ENCODE measurements at places on chromosomes 13 and 19.

GRCh38 chr19:43589678-43590077, 6.3 kb downstream of the IRGQ start:
- no peaks in the 10 kb centered on the region for H3K4me1 ChIP-seq
- no peak overlapping the region for H3K27ac ChIP-seq
- no peaks in the 10 kb centered on the region for H3K27me3 ChIP-seq
- H3K36me3 ChIP-seq = peaks cover 4% of the 10 kb centered on the region

DNA sequence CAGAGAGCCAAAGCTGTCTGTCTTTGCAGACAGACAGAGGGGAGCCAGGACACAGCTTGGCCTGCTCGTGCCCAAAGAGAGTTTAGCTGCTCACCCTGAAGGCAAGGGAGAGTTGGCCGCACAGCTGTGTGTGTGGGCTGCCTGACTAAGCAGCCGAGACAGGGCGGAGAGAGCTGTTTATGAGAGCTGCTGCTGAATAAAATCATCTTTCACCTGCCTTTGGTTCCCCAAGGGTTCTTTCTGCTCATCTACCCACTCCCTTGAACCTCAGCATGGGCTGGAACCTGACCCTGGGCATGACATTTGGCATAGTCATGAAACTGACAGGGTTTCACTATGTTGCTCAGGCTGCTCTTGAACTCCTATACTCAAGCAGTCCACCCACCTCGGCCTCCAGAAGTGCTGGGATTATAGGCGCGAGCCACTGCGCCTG, 98.2 kb downstream of the RBM26 start:
- no peaks in the 10 kb centered on the region for H3K36me3 ChIP-seq
- no peaks in the 10 kb centered on the region for H3K27me3 ChIP-seq
- H3K4me1 ChIP-seq = no peaks in the 10 kb centered on the region
- no peak overlapping the region for H3K4me3 ChIP-seq
- H3K27ac ChIP-seq = no peak overlapping the region
- no peak for DNase-seq

- no peaks in the 10 kb centered on the region for H3K27me3 ChIP-seq
- H3K4me3 ChIP-seq = peak within 1 kb of the TSS; percentile 87
- peak within 1 kb of the TSS; percentile 94 for H3K27ac ChIP-seq
Measured at GRCh38 chr19:4831304-4831978, at the start of gene TICAM1. Gene TICAM1 (minus strand): TSS chr19:4831712. CDS start chr19:4818377, 13,335 bp downstream.

DNA sequence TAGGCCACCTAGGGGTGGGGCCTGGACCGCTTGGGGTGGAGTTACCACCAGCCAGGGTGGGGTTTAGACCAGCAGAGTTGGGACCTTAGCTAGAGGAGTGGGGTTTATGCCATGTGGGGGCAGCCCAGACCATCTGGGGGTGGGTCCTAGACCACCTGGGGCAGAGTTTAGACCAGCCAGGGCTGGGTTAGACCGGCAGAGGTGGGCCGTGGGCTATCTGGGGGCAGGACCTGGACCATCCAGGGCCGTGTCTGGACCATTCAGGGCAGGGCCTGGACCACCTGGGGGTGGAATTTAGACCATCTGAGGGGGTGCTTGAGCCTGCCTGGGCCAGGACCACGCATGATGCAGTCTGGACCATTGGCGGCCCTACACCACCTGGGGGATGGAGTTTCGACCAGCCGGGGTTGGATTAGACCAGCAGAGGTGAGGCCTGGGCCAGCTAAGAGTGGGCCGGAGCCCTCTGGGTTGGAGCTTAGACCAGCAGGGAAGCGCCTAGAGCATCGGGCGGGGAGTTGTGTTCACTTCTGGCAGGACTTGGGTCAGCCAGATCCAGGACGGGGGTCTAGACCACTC, 10.0 kb upstream of the CACNG6 start:
- H3K36me3 ChIP-seq = no peaks in the 10 kb centered on the region
- H3K27me3 ChIP-seq = no peaks in the 10 kb centered on the region
- no peak for DNase-seq
- H3K4me3 ChIP-seq = no peak overlapping the region
- no peaks in the 10 kb centered on the region for H3K4me1 ChIP-seq

DNA sequence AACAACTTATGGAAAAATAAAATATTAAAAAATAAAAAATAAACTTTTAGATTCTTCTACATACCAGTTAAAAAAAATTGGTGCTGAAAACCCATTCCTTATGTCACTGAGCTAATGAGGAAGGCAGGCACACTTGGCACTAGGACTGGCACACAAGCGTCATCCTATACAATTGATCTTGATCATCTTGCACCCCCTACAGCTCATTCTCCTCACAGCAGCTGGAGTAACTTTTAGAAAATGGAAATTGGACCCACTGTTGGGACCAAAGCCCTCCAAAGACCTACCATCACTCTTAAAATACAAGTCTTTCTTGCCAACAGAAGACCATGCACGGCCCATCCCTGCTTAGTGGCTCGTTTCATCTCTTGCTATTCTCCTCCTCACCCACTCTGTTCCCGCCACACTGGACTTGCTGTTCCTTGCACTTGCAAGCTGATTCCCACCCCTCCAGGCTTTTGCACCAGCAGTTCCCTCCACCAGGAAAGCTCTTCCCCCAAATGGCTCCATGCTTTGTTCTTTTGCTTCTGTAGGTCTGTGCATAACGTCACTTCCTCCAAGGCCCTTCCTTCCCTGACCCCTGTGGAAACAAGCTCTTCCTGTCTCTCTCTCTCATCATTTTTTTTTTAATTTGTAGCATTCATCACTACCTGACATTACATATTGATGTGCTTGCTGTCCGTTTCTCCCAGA, 11.6 kb downstream of the CTU1 start:
- H3K4me3 ChIP-seq = no peak overlapping the region
- no peak for DNase-seq
- no peaks in the 10 kb centered on the region for H3K4me1 ChIP-seq
- H3K36me3 ChIP-seq = no peaks in the 10 kb centered on the region
- H3K27ac ChIP-seq = no peak overlapping the region

- H3K36me3 ChIP-seq = no peaks in the 10 kb centered on the region
- H3K4me3 ChIP-seq = no peak overlapping the region
Measured at GRCh38 chr19:34041925-34042521, 130.3 kb upstream of the LSM14A start.

- no peaks in the 10 kb centered on the region for H3K27me3 ChIP-seq
- H3K27ac ChIP-seq = no peak overlapping the region
- no peaks in the 10 kb centered on the region for H3K36me3 ChIP-seq
- peaks cover 27% of the 10 kb centered on the region for H3K4me1 ChIP-seq
- no peak overlapping the region for H3K4me3 ChIP-seq
Measured at GRCh38 chr13:20553311-20553710, 13.6 kb upstream of the IFT88 start.

- no peaks in the 10 kb centered on the region for H3K4me1 ChIP-seq
- no peak for DNase-seq
- no peak overlapping the region for H3K4me3 ChIP-seq
- H3K36me3 ChIP-seq = no peaks in the 10 kb centered on the region
- no peak overlapping the region for H3K27ac ChIP-seq
- H3K27me3 ChIP-seq = no peaks in the 10 kb centered on the region
Measured at GRCh38 chr13:90591260-90591926, 756.1 kb upstream of the MIR17HG start.

- H3K27me3 ChIP-seq = no peaks in the 10 kb centered on the region
- H3K4me1 ChIP-seq = no peaks in the 10 kb centered on the region
- H3K4me3 ChIP-seq = no peak overlapping the region
- H3K27ac ChIP-seq = no peak overlapping the region
- no peaks in the 10 kb centered on the region for H3K36me3 ChIP-seq
- DNase-seq = no peak
Measured at GRCh38 chr13:45198041-45198440, 2.8 kb downstream of the KCTD4 start.

DNA sequence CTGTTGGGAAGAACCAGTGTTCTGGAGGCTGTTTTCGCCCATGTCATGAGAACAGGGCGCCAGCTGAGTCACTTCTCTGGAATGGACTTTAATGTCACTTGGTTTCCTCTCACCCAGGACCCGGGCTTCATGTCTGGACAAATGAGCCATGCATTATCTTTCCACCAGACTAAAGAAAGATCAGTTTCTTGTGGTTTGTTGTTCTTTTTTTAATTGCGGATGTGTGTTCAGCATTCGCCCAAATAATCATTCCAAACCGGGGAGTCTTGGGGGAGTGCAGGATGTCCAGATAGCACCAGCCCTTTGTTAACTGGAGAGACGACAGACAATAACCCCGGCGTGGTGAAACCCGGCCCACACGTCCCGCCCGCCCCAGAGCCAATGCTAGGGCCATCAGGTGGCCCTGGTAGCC, 102.5 kb downstream of the COL4A2 start:
- no peaks in the 10 kb centered on the region for H3K36me3 ChIP-seq
- H3K4me3 ChIP-seq = no peak overlapping the region
- no peaks in the 10 kb centered on the region for H3K4me1 ChIP-seq

DNA sequence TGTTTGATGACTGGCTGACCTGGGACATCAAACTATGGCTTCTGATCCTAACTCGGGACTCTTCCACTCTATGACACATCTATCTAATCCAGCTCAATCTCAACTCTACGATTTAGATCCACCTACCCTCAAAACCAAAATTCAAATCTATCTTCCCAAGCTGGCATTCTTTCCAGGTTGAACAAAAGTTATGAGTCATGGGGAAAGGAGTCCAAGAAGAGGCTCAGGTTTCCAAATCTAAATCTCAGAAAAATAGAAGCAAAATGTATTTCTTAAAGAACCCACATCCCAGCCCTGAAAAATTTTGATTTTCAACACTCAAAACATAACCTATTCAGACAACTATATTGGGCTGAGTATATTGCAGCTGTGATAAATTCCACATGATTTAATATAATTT, 143.9 kb upstream of the IPO5 start:
- no peak overlapping the region for H3K4me3 ChIP-seq
- no peak overlapping the region for H3K27ac ChIP-seq
- no peaks in the 10 kb centered on the region for H3K36me3 ChIP-seq
- no peak for DNase-seq

GRCh38 chr13:42715909-42716308, 65.5 kb upstream of the FAM216B start:
- DNase-seq = no peak
- H3K4me3 ChIP-seq = no peak overlapping the region
- H3K27ac ChIP-seq = no peak overlapping the region
- no peaks in the 10 kb centered on the region for H3K27me3 ChIP-seq
- H3K36me3 ChIP-seq = no peaks in the 10 kb centered on the region

Data from right lobe of liver (tissue), 6 donors.